Muscle of arm (tissue), 14 donors: ENCODE measurements at places on chromosomes 5 and 9. TPM values are rescaled to one million over a fixed set of nuclear protein-coding genes. Genes with fewer than 3 reads are reported as not detected.

- DNase-seq = no peak
Observed at GRCh38 chr9:34510497-34511468, 12.0 kb downstream of the ENHO start.

- DNase-seq = no peak
Observed at GRCh38 chr5:74490814-74491213, 149.7 kb downstream of the ENC1 start.

DNA sequence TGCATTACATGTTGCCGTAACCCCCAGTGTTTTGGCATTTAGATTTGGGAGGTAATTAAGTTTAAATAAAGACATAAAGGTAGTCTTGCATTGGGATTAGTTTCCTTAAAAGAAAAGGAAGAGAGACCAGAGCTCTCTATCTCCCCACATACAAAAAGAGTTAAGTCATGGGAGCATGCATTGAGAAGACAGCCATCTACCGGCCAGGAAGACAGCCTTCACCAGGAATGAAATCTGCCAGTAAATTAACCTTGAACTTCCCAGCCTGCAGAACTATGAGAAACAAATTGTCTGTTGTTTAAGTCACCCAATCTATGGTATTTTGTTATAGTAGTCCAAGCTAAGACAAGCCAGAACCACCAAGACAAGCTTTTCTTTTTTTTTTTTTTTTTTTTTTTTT, 567.0 kb upstream of the CDH18 start:
- DNase-seq = no peak

DNA sequence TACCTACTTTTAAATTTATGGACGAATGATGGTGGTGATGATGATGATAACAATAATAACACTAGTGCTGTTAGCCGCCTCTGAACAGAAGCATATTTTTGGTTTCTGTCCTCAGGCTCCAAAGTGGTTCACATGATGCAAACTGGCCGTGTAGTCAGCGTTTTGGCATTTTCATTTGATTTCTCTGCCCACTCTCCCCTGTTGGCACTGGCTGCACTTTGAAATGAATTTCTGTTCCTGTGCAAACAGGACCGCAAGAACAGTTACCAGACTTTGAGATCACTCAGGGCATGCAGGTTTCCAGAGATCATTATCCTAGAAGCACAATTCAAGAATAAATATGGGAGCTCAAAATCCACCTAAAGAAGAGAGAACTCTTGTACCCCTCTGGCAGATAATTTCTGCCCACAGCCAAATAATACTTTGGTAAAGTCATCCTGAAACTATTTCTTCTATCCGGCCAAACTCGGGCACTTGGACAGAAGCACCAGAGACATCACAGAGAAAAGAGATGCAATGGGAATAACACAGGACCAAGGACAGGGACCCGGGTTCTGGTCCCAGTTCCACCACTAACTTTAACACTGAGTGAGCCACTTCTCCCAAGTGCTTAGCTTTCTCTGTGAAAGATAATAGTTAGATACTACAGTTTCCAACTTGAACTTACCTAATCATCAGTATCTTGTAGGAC, 201.7 kb upstream of the PTGER4 start:
- DNase-seq = no peak

GRCh38 chr5:1413211-1413610, 32.0 kb downstream of the SLC6A3 start:
- DNase-seq = no peak

DNA sequence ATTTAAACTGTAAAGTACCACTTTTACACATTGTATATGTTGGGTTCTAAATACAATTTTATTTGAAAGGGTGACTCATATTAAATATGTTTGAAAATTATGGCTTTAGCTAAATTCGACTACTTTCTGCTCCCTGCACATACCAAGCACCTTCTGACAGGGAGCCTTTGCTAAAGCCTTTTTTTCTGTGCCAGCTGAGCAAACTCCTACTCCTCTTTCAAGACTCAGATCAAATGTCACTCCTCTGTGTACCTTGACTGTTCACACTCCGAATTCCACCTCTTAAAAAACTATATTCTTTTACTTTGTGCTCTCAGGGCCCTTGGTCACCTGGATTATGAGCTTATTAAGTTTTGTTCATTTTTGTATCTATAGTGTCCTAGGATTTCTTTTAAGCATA, 6.5 kb upstream of the OXCT1 start:
- no peak for DNase-seq

DNA sequence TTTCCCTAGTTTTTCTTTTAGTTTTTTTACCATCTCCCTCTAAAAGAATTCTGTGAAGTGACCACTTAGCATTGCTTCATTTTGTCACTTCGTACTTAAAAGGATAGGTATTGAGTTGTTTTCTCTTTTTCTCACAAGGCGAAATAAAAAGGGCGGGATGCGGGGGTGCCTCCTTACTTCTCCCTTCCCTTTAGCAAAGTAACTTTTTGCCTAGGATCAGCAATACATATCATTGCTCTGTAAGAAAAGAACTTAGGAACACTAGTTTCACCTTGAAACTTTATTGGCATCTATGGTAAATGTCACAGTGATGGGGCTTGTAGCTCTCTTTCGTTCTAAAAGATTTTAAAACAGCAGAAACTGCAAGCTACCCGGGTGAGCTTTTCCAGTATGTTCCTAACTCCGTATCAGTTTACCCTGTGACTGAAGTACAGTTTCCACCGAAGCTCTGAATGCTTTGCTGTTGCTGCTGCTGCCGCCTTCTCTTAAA, 4.1 kb downstream of the PRDM6 start:
- no peak for DNase-seq

DNA sequence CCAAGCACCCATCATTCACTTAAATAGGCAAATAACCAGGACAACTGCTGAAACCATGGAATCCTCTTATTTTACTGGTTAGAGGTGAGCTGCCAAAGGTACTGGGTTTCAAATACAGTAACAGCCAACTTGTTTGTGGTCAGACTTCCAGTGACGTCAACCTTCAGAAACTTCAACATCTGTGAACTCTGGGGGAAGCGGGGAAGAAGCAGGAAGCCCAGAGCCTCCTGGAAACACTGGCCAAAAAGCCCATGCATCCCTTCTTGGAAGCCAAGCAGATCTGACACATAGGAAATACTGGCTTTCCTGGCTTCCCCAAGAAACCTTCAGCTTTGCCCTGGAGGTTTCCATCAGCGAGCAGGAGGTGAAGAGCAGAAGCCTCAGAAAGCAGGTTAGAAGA, 4.9 kb upstream of the FRRS1L start:
- DNase-seq = no peak

- DNase-seq = no peak
Observed at GRCh38 chr9:33178972-33179697, 12.0 kb upstream of the B4GALT1 start.

GRCh38 chr5:35902046-35902672, 36.3 kb downstream of the CAPSL start:
- DNase-seq = no peak

DNA sequence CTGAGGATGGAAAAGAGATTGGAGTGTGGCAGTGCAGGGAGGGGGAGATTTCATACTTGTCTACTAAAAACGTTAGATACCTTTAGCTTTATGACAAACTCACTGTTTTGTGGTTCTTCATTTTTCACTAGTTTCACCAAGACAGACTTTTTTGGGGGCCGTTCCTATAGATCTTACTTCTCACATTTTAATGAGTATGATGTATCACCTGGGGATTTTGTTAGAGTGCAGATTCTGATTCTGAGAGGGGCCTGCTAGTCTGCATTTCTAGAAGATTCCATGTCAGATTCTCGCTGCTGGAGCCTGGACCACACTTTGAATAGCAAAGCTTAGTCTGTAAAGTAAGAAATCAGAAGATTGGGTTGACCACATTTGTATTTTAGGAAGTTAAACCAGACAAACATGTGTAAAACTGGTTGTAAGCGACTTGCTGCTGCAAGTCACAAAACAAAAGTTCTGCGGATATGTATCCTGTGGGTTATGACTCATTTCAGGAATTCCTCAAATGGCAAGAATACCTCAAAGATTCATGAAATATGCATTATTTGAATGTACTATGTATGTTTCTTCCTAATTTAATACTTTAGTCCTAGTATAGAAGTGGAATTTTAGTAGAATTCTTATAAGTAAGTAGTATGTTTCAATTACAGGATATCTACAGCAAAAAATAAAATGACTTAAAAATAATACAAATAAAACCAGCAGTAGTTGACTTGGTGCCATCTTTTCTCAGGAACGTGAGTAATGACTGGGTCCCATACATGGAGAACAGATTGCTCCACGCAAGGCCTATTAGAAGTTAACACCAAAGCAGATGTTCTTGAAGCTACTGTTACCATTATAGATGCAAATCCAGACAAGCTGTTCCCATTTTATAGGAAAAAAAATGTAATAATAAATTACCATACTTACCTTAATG, 27.8 kb downstream of the NFIL3 start:
- no peak for DNase-seq

DNA sequence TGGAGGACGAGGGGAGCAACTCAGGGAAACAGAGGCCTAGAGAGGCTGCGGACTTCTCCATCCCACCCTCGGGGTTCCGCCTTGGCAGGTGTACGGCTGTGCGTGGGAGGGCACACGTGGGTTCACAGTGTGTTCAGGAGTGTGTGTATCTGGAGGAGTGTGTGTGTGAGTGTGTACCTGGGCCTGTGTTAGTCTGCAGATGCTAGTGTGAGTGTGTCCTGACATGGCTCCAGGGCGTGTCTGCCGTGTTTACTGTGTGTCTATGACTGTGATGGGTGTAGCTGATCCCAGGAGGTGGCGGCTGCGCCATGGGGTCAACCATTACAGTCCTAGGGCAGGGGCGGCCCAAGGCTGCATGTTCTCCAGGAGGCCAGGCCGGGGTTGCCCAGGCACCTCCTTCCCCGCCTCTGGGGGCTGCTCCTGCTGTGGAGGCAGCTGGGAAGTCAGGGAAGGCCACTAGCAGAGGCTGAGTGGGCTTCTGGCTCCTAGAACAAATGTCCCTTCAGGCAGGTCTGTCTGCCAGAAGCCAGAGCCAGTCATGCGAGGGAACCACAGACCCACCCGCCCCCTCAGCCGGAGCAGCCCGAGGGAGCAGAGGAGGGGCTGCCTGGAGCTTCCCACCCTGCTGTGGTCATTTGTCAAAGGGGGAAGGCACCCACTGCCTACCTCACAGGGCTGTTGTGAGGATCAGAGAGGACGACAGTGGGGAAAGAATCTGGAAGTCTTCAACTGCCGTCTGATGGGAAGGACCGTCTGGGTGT, 21.4 kb downstream of the CRB2 start:
- DNase-seq = no peak

Gene NLN
- polyA plus RNA-seq = 18.5 TPM

Gene ADRB2
- polyA plus RNA-seq = 0.96 TPM

Gene NSUN2
- 71.5 TPM for polyA plus RNA-seq

Gene NIM1K
- polyA plus RNA-seq = 0.20 TPM

Gene GRXCR2
- polyA plus RNA-seq = not detected
